ENCODE measurements at places on chromosomes 7 and 10. TPM values are rescaled to one million over a fixed set of nuclear protein-coding genes. Genes with fewer than 3 reads are reported as not detected.

Gene MCM10
- 0.83 TPM for total RNA-seq

DNA sequence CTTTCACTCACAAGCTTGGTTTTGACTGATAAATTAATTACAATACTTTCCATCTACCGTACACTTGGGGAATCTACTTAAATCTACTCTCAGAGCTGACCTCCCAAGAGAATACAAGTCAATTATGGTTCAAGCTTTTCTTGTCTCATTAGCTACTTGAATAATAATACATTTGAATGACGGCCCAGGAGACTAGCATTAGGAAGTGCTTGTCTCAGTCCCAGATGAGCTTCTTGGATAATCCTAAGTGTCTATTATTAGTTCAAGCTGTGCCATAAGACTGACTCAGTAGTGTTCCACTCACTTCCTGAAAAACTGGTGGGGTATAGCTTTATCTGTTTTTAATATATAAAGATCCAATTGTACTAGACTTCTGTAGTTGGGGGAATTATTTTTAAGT lies 100.2 kb downstream of the GNAT3 start:
- DNase-seq = no peak

- no peak for DNase-seq
Observed at GRCh38 chr7:21371360-21371759, 56.5 kb upstream of the SP4 start.

GRCh38 chr10:103739039-103739764 lies 116.2 kb downstream of the SH3PXD2A start:
- peak; percentile 87 for DNase-seq

GRCh38 chr10:109933984-109934565 lies 10.8 kb upstream of the XPNPEP1 start:
- no peak for DNase-seq
